ENCODE measurements at places on chromosomes 6 and 20. TPM values are rescaled to one million over a fixed set of nuclear protein-coding genes. Genes with fewer than 3 reads are reported as not detected.
A peak's percentile ranks its signal among the peaks of the same experiment; 100 is the strongest.

MANEA gene
- total RNA-seq, result 4.3 TPM

SLC4A11 gene
- 0.82 TPM for total RNA-seq

CDSN gene
- not detected for total RNA-seq

PCSK2 gene
- 1.7 TPM for total RNA-seq

GATA5 gene
- total RNA-seq, result 18.1 TPM

- no peak for DNase-seq
Measured at GRCh38 chr6:105869835-105870440, 216.2 kb upstream of the PRDM1 start.

DNA sequence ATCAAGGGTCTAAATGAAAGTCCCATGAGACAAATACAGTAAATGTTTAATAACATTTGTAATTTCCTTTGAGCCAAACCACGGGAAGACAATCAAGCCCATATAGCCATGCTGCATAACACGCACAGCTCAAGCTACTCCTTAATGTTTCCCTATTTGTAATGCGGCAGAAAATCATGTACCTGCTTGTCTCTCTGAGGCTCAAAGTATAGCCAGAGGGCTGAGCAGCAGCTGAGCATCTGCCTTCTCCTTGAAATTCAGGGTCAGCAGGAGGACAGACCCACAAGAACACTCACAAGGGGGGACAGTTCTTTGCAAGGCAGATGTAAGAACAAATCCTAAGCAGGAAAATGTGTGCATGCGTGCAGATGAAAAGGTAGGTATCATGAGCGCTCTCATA, 45.8 kb upstream of the JARID2 start:
- DNase-seq, result no peak

GRCh38 chr6:131065112-131065823, 2.2 kb upstream of the EPB41L2 start:
- DNase-seq, result no peak

DNA sequence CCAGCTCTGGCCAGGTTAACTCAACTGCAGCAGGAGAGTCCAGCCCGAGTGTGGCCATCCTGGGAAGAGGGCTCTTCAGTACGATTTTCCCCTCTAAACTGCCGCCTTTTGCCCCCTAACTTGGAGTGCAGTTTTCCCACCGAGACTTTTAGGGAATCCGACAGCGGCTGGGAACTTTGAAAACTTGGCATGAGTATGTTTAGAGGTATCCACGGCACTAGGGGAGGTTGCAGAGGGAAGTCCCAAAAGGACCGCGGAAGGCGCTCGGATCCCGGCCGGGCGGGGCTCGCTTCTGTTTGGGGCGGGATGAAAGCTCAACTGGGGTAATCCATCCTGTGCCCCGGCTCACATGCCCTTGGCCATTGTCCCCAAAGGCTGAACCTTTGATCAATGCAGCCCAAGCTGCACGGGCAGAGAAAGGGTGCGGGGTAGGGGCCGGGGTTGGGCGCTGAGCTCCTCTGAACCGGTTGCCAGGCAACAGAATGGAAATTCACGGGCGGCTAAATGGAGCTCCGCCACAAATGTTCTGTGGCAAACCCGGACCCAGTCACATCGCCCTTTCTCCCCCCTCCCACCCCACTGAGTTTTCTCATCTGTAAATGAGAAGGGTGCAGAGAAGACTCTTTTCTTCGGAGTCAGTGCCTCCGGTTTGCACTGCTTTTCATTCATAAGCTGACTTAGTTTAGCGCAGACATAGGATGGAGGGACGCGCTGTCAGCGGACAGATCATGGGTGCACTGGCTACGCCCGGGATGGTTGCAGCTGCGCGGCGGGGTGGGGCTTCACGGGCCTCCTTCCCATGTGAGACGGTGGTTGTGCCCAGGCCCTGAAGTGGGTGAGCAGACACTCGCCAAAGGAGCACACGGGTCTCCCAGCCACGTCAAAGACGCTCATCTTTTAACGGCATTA, 2.3 kb downstream of the BMP6 start:
- DNase-seq, result peak; percentile 48
